ENCODE measurements at places on chromosomes 6 and 20. TPM values are rescaled to one million over a fixed set of nuclear protein-coding genes. Genes with fewer than 3 reads are reported as not detected.

- no peak for DNase-seq
- H3K4me1 ChIP-seq, result peaks cover 6% of the 10 kb centered on the region
- H3K4me3 ChIP-seq, result no peak overlapping the region
- no peaks in the 10 kb centered on the region for H3K36me3 ChIP-seq
These were observed 43.8 kb downstream of the FUT9 start for GRCh38 chr6:96059586-96059985.

RBM38 gene
- 33.3 TPM for total RNA-seq

RBPJL gene
- not detected for total RNA-seq

DNA sequence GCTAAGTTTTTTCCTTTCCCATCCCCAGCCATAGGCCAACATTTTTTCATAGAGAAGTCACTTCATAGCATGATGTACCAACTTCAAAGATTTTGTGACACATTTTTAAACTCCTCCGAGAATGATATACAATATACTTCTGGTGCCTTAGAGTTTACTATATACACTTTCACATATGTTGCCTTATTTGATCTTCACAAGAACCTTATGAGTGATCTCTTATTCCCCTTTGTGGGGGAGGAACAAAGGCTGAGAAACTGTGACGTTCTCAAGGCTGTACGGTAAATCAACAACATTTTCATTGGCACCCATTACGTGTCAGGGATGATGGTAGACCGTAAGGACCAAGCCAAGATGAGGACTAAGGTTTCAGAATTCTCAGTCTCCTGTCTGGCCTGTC is 130.0 kb downstream of the RFPL4B start:
- no peaks in the 10 kb centered on the region for H3K27me3 ChIP-seq
- H3K4me3 ChIP-seq, result no peak overlapping the region
- H3K36me3 ChIP-seq, result no peaks in the 10 kb centered on the region
- H3K4me1 ChIP-seq, result peaks cover 17% of the 10 kb centered on the region

EFCAB8 gene
- not detected for total RNA-seq

DNA sequence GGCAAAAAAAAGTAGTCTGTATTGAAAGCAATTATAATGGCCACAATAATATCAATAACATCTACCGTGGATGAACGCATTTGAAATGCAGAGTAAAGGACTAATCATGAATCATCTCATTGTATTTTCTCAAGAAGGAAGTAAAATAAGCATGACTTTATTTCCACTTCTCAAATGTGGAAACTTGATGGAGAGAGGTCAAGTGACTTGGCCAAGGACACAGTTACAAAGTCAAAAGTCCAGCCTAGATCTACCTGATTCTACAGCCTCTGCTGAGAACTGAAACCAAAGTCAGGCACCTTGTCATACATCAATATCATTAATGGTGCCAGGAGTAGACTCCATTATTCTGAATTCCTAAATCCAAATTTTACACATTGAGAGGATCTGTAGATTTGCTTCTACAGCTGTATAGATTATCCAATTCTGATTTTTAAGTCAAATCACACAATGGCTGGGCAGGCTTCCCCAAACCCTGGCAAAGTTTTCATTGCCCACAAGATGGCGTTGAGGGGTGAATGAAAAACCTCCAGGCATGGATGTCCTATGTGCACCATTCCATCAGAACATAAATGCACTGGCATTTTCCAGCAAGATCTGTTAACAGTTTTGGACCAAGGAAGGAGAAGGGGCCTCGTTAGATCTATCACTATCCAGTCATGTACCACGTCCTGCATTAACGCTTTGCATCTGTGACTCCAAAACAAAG is 423.1 kb downstream of the MAFB start:
- H3K36me3 ChIP-seq, result no peaks in the 10 kb centered on the region
- H3K27me3 ChIP-seq, result peaks cover 29% of the 10 kb centered on the region
- H3K4me3 ChIP-seq, result no peak overlapping the region
- peak; percentile 18 for DNase-seq
- H3K4me1 ChIP-seq, result no peaks in the 10 kb centered on the region

GRCh38 chr6:20789162-20789561 is 254.9 kb downstream of the CDKAL1 start:
- no peaks in the 10 kb centered on the region for H3K27me3 ChIP-seq
- H3K4me1 ChIP-seq, result no peaks in the 10 kb centered on the region
- DNase-seq, result no peak
- no peaks in the 10 kb centered on the region for H3K36me3 ChIP-seq

LKAAEAR1 gene
- not detected for total RNA-seq

- no peak overlapping the region for H3K4me3 ChIP-seq
- no peaks in the 10 kb centered on the region for H3K27me3 ChIP-seq
- H3K36me3 ChIP-seq, result peaks cover 4% of the 10 kb centered on the region
- no peak for DNase-seq
- no peak overlapping the region for H3K27ac ChIP-seq
These were observed 535.6 kb downstream of the QKI start for GRCh38 chr6:163950159-163950558.

GRCh38 chr20:18909254-18909653 is 95.7 kb downstream of the SCP2D1 start:
- H3K4me3 ChIP-seq, result no peak overlapping the region
- peaks cover 17% of the 10 kb centered on the region for H3K27me3 ChIP-seq

GRCh38 chr20:41003143-41003935 is 25.3 kb upstream of the TOP1 start:
- no peaks in the 10 kb centered on the region for H3K36me3 ChIP-seq
- H3K4me3 ChIP-seq, result no peak overlapping the region

DNA sequence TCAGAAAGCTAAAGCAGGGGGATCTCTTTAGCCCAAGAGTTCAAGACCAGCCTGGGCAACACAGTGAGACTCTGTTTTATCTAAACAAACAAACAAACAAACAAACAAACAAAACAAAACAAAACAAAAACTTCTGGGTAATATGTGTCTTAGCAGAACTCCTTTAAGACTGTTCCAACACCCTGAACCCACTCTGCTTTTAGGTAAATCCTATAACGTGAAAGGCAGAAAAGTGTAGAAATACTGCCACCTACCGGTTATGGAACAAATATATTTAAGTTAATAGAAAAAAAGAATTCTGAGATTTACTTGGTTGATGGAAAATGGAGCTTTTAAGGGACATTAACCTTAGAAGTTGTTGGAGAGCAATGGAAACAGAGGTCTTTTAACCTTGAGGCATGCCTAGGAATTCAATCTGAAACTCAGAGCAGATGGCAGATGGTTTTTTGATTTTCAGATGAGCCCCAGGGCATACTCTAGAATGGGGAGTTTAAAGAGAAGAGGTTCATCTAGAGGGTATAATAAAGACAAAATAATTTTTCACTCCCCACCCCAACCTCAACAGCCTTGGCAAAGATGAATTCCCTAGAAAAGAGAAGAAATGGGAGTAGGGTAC is 38.5 kb downstream of the SOD2 start:
- no peak overlapping the region for H3K27ac ChIP-seq
- no peaks in the 10 kb centered on the region for H3K27me3 ChIP-seq
- peaks cover 10% of the 10 kb centered on the region for H3K36me3 ChIP-seq
- no peaks in the 10 kb centered on the region for H3K4me1 ChIP-seq

PDE7B gene
- total RNA-seq, result 0.61 TPM

DNA sequence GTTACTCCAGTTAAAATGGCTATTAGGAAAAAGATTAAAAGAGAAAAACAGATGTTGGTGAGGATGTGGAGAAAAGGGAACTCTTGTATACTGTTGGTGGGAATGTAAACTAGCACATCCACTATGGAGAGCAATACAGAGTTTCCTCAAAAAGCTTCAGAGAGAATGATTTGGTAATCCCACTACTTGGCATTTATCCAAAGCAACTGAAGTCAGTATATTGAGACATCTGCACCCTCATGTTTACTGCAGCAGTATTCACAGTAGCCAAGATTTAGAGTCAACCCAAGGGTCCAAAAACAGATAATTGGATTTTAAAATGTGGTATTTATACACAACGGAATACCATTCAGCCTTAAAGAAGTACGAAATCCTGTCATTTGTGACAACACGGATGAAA is 469.5 kb downstream of the QKI start:
- H3K27ac ChIP-seq, result no peak overlapping the region
- no peaks in the 10 kb centered on the region for H3K27me3 ChIP-seq
- peaks cover 24% of the 10 kb centered on the region for H3K36me3 ChIP-seq
- peaks cover 3% of the 10 kb centered on the region for H3K4me1 ChIP-seq
- H3K4me3 ChIP-seq, result no peak overlapping the region

- no peak for DNase-seq
- H3K4me3 ChIP-seq, result no peak overlapping the region
- H3K36me3 ChIP-seq, result peaks cover 2% of the 10 kb centered on the region
- H3K27me3 ChIP-seq, result no peaks in the 10 kb centered on the region
- H3K4me1 ChIP-seq, result peaks cover 9% of the 10 kb centered on the region
These were observed 543.5 kb downstream of the PTPRT start for GRCh38 chr20:42646250-42646649.

ANKRD66 gene
- not detected for total RNA-seq

GRCh38 chr20:2402271-2402980 is 21.7 kb downstream of the TGM6 start:
- DNase-seq, result no peak
- H3K36me3 ChIP-seq, result no peaks in the 10 kb centered on the region
- no peak overlapping the region for H3K27ac ChIP-seq
- H3K27me3 ChIP-seq, result no peaks in the 10 kb centered on the region

GRCh38 chr6:148814082-148814790 is 67.4 kb downstream of the UST start:
- no peaks in the 10 kb centered on the region for H3K27me3 ChIP-seq
- H3K36me3 ChIP-seq, result peaks cover 3% of the 10 kb centered on the region
- DNase-seq, result no peak
- H3K4me3 ChIP-seq, result no peak overlapping the region

- no peak for DNase-seq
- no peak overlapping the region for H3K27ac ChIP-seq
- H3K4me1 ChIP-seq, result no peaks in the 10 kb centered on the region
These were observed 218.2 kb downstream of the ZDHHC14 start for GRCh38 chr6:157599191-157599590.

DNA sequence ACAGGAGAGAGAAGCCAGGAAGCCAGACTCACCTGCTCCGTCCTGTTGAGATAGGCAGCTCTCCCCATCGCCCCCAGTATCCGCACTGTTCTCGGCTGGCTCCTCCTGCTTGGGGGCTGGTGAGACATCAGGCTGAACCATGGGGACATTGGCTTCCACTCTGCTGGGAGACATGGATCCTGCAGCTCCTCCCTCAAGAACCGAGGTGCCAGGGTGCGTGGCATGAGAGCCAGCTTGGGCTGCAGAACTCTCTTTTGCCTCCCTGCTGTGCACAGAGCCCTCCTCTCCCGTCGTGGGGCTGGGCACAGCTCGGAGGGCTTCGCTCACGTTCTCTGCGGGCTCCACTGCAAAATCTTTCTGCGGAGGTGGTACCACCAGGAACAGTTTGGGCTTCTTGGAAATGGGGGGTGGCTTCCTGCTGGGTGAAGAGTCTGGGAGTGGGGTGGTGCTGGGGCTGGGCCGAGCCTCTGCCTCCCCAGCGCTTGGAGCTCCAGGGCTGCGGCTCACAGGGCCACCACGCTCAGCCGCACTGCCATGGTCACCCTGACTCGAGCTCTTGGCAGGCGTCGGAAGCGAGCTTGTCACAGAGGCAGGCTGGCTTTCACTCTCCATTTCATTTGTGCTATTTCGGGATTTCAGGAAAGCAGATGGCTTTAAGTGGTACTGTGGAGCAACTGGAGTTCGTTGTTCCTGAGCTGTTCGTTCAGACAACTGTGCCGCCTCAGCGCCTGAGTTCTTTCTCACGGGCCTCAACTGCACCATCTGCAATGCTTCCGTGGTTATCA is 26.5 kb downstream of the HEBP2 start:
- peaks cover 10% of the 10 kb centered on the region for H3K4me1 ChIP-seq
- no peak overlapping the region for H3K27ac ChIP-seq
- DNase-seq, result no peak
- no peak overlapping the region for H3K4me3 ChIP-seq

VSX1 gene
- 4.2 TPM for total RNA-seq

DNA sequence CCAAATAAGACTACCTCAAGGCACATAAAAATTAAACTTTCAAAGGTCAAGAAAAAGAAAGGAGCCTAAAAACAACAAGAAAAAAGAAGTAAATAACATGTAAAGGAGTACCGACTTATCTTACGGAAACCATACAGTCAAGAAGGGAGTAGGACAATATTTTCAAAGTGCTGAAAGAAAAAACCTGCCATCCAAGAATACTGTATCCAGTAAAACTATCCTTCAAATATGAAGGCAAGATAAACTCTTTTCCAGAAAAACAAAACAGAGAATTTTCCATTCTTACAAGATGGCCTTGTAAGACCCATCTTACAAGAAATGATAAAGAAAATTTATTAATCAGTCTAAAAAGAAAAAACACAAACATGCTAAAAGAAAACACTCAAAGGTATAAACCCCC is 302.2 kb downstream of the LMBRD1 start:
- no peak overlapping the region for H3K4me3 ChIP-seq
- no peaks in the 10 kb centered on the region for H3K27me3 ChIP-seq
- no peaks in the 10 kb centered on the region for H3K4me1 ChIP-seq
- no peak overlapping the region for H3K27ac ChIP-seq

GRCh38 chr6:22965889-22966288 is 396.5 kb downstream of the HDGFL1 start:
- H3K27ac ChIP-seq, result no peak overlapping the region
- H3K4me1 ChIP-seq, result peaks cover 4% of the 10 kb centered on the region
- no peak for DNase-seq
- no peak overlapping the region for H3K4me3 ChIP-seq
- H3K36me3 ChIP-seq, result no peaks in the 10 kb centered on the region

PHACTR3 gene
- total RNA-seq, result 22.4 TPM

DNA sequence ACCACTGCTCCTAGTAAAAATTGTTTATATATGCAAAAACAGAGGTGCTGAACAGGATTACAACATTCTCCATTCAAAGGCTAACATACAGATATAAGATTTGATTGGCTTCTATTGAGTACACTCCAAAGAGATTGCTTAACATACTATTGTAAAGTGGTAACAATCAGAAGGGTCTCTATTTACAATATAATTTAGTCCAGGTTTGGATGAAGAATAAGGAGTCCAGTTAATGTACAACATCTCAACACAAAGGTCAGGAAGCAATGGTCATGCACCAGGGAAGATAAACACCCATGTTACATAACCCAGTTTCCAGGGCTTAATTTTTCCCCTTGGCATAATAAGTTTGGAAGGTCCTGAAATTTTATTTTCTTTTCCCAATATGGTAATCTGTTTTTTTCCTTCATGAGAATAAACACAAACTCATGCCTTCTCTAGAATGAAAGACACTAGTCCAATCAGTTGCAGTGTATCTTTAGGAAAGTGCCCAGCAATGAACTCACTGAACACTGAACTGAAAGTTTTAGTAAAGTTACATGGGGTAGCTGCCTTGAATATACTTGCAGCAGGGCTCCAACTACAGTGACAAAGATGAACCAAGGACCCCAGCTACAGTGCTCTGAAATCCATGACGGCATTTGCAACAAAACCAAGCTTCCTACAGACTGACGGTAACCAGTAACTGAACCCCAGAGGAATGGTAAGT is 255.3 kb upstream of the GJE1 start:
- H3K27me3 ChIP-seq, result no peaks in the 10 kb centered on the region
- DNase-seq, result no peak
- H3K4me3 ChIP-seq, result no peak overlapping the region
- no peaks in the 10 kb centered on the region for H3K4me1 ChIP-seq
- peaks cover 3% of the 10 kb centered on the region for H3K36me3 ChIP-seq
- H3K27ac ChIP-seq, result no peak overlapping the region

ZBTB9 gene
- 18.4 TPM for total RNA-seq

GRCh38 chr6:13725052-13725451 is 13.4 kb upstream of the RANBP9 start:
- H3K27me3 ChIP-seq, result no peaks in the 10 kb centered on the region
- no peaks in the 10 kb centered on the region for H3K4me1 ChIP-seq
- H3K4me3 ChIP-seq, result no peak overlapping the region
- DNase-seq, result no peak
- H3K36me3 ChIP-seq, result no peaks in the 10 kb centered on the region

IMPG1 gene
- total RNA-seq, result not detected
